SW 1271 (cell line): ENCODE measurements at places on chromosomes 11 and 22.

GRCh38 chr11:121309688-121310087, 17.1 kb downstream of the SC5D start:
- no peak for DNase-seq

- no peak for DNase-seq
Observed at GRCh38 chr11:119520400-119520799, 97.4 kb upstream of the THY1 start.

DNA sequence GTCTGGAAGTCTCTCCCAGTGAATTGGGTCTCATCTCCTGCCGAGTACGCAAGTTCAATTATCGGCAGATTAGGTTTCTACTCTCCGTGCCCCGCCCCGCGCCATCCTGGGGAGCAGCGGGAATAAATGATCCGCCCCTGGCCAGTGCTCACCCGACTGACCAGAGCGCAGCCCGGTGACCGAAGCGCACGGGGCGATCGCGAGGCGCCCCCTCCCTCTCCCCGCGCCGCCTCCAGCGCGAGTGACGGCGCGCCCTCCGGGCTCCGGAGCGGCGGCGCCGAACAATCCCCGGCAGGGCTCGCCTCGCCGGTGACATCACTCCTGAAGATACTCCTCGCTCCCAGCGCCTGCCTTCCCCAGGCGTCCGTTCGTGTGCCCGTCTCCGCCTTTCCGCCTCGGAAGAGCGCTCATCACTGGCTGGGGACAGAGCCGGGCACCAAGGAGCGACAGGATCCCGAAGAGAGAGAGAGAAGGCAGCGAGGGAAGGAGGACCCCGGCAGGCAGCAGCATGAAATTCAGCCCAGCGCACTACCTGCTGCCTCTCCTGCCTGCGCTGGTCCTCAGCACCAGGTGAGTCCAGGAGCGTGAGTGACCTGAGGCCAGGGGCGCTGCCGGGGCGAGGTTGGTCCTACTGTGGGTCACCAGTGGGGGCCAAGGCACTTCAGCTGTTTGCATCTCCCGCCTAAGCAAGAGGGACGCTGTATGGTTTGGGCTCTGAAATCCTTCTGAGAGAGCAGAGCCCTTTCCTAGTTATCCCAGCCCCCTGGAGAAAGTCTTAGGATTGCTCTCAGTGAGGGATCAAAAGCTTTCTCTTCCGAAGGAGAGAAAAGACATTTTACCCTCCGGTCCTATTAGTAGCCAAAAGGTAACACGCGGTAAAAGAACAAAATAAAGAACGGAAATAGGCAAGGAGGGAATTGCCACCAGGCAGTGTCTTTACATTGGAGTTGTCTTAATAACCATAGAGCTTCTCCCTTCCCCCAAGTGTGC, at the start of gene LUZP2:
Gene LUZP2, plus strand, starts transcription at position 318 of the 990 bp plus-strand sequence.
- DNase-seq: no peak

GRCh38 chr11:69122630-69123431, 32.9 kb upstream of the SMIM38 start:
- DNase-seq: peak; percentile 91

DNA sequence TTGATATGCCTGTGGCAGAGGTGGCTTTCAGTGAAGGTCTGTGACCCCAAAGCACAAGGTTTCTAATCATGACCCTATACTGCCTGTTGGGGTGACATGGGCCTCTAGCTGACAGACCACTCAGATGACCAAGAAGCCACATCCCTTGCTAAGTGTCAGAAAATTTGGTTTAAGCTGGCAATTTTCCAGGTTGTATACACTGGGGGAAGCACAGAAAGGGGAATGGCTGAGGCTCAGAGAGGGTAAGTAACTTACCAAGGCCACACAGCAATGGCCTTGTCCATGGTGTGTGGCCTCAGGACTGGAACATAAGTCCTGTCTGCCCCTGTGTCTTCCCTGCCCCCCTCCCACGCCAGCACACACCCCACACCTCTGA, 66.9 kb upstream of the PRDM11 start:
- no peak for DNase-seq

DNA sequence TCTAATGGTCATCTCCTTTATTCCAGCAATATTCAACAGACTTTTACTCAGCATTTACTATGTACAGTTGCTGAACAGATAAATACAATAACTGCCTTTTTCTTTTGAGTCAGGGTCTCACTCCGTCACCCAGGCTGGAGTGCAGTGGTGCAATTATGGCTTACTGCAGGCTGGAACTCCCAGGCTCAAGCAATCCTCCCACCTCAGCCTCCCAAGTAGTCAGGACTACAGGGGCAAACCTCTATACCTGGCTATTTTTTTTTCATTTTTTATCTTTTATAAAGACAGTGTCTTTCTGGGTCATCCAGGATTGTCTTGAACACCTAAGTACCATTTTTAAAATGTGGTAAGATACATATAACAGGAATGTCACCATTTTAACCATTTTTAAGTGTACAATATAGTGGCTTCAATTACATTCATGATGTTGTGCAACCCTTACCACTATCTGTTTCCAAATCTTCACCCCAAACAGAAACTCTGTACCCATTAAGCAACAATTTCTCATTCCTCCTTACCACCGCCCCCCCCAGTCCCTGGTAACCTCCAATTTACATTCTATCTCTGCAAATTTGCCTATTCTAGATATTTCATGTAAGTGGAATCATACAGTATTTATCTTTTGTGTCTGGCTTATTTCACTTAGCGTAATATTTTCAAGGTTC, 67.8 kb downstream of the MIAT start:
- no peak for DNase-seq

DNA sequence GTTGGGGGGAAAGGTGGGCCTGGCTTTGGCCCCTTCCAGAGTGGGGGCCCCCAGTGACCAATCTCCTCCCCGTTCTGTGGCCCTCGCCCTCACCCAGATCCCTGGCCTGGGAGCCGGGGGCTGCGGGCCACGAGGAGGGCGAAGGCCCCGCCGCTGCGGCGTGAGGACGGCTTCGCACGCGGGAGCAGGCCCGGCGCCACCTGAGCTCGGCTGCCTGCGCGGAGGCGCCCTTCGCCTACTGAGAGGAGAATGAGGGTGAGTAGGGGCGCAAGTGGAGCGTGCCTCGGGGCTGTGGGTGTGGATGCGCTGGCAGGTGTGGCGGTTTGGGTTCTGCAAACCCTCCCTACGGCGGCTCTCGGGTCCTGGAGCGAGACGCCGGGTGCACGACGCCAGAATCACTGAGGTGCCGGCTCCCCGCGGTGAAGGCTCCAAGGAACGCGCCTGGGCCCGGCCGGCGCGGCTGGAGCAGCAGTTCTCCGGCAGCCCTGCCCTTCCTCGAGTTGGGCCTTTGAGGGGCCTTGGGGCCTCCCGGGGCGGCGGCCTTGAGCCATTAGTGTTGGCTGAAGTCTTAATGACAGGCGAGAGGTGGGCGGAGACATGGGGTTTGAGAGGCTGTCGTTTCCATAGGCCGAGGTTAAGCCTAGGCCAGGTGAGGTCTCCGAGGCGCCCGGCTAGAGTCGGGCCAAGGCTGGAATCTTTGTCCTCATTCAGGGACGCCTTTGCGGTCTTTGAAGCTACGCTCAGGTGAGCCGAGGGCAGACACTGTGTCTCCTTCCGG, 65.3 kb downstream of the CTTN start:
- DNase-seq: no peak
